ENCODE measurements at places on chromosomes 13 and 19.
A peak's percentile ranks its signal among the peaks of the same experiment; 100 is the strongest.

DNA sequence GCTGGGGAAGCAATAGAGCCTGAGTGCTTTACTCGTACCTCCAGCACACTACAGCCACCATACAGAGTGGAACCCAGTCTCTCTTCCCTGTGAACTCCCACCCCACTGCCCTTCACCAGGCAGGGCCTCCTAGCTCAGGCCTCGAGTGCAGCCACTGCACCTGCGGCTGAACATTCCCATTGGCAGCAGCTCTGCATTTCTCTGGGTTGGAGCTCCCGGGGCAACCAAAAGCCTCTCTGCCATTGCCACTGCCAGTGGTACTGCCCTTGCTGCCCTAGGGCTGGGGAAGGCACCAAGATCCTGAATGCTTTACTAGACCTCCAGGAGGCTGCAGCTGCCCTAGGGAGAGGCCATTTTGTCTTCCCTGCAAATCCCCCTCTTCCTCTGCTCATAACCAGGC, 266.8 kb downstream of the TDRD3 start:
- no peak overlapping the region for H3K27ac ChIP-seq

DNA sequence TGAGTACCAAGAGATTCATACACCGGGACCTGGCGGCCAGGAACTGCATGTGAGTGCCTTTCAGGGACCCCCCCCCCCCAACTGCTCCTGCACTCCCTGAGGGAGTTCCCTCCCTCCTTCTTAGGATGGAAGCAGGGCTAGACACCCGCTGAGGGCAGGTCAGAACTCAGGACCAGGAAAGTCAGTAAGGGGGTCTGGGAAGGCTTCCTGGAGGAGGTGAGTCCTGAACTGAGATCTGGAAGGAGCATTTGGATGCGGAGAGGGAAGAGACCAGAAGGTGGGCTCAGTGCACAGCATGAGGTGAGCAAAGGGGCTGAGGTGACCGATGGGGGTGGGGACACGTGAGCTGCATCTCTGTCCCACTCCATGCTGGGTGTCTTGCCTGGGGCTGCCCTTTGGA, 10.5 kb upstream of the HNRNPUL1 start:
- no peak overlapping the region for H3K27ac ChIP-seq
- H3K36me3 ChIP-seq, result no peaks in the 10 kb centered on the region
- no peak for DNase-seq

DNA sequence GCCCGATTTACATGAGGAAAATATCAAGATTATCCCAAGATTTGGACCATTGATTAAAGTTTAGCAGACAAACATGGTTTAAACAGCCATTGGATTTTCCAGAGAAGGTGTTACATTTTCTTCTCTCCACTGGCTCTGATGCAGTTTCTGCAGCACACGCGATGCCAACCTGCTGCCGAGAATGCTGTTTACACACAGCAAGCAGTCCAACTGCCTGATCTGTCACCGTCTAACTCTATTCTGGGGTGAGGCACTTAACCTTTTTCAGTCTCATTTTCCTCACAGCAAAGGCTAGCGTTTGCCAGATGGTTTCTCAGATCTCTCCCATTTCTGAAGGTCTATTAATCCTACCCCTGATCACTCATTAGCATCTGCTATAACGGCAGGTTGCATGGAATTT, 763.5 kb upstream of the GPC6 start:
- H3K4me3 ChIP-seq, result no peak overlapping the region
- DNase-seq, result no peak
- H3K4me1 ChIP-seq, result no peaks in the 10 kb centered on the region
- H3K27me3 ChIP-seq, result no peaks in the 10 kb centered on the region
- H3K27ac ChIP-seq, result no peak overlapping the region

GRCh38 chr13:33727297-33728083, 90.5 kb upstream of the RFC3 start:
- peaks cover 19% of the 10 kb centered on the region for H3K27me3 ChIP-seq
- no peak overlapping the region for H3K27ac ChIP-seq
- DNase-seq, result no peak
- H3K4me3 ChIP-seq, result no peak overlapping the region

DNA sequence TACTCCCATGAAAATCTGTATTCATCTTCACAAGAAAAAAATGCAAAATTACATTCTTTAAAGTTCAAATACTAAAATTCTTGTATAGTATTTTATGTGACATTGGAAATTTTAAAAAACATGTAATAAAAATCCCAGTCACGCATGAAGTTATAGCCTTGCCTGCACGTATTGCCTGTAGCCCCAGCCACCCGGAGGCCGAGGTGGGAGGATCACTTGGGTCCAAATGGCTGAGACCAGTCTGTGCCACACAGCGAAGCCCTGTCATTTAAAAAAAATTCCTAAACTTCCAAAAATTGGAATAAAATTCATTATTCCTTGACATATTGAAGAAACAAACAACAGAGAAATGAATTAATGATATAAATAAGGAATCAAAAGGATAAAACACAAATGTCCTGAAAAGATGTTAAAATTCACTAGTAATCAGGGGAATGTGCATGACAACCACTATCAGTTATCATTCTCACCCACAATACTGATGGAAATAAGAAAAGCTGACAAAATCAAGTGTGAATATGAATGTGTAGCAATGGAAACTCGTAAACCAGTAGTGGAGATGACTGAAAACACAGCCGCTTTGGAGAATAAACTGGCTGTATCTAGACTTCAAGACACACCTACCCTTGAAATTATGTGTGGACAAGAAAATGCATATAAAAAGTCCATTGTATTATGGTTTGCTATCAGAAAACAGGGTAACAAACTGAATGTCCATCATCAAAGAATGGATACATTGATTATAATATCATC, 7.5 kb downstream of the CARD8 start:
- no peak for DNase-seq
- H3K4me1 ChIP-seq, result peaks cover 27% of the 10 kb centered on the region
- peak overlapping the region; percentile 80 for H3K27ac ChIP-seq
- H3K27me3 ChIP-seq, result no peaks in the 10 kb centered on the region
- H3K4me3 ChIP-seq, result peak overlapping the region; percentile 85
- H3K36me3 ChIP-seq, result peaks cover 6% of the 10 kb centered on the region

DNA sequence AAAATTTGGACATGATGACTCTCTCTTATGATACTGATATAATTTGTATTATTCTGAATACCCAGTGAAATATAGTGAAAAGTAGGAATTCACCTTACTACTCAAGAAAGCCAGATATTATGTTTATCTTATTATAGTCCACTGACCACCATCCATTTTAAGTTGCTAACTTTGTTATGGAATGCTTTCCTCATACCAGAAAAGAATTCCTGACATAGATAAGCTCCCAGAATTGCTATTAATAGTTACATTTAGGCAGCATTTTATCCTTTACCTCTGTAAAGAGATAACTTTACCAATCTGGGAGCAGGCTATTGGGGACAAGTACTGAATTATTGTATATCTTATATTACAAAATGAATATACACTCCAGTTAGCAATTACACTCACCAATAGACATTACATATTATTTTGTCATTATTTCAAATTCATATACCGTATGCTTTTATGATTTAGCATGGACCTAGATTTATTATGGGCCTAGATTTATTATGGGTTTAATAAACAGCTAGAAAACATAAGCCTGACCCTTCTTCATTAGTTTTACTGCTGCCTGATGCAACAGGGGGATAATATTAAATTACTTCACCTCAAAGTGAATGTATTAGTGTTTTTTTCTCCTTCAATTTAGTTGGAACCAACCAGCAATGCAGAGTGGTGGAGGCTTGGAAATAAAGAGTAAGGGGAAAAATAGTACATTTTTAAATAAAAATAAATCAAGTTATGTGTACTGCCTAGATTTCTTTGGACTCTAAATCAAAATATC, 1886.1 kb downstream of the PCDH9 start:
- no peak overlapping the region for H3K27ac ChIP-seq
- H3K36me3 ChIP-seq, result no peaks in the 10 kb centered on the region
- H3K27me3 ChIP-seq, result no peaks in the 10 kb centered on the region
- no peaks in the 10 kb centered on the region for H3K4me1 ChIP-seq
- no peak overlapping the region for H3K4me3 ChIP-seq

DNA sequence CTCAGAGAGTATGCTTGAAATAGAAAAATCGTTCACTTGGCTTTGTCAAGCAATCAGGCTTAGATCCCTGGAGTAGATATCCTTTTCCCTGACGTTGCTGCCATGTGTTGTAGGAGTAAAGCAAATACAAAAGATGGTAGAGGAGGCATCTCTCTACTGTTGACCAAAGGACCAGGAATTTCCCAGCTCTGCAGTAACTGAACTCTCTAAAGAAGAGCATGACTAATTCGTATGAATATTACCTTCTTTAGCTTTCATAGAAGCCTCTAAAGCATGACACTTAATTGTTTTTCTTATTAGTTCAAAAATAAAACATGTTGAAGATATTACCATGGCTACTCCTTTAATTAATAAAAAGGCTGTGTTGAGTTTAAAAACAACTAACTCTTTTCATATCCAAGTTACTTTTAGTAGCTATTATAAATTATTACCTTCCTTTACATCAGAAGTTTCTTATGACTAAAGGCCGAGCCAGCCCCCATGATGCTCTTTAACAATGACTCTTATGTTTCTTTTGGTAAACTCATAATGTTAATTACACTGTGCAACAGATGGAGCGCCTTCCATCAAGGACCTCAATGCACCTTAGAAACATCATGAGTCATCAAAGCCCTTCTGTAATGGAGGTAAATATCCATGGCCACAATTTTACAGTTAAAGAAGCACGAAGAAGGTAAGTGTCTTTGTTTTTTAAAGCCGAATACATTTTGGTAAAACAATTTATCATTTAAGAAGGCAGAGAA, 352.4 kb downstream of the KLF5 start:
- no peak overlapping the region for H3K4me3 ChIP-seq
- no peaks in the 10 kb centered on the region for H3K27me3 ChIP-seq
- DNase-seq, result no peak

GRCh38 chr13:23430664-23431063, 2.8 kb downstream of the SACS start:
- no peak for DNase-seq
- no peak overlapping the region for H3K27ac ChIP-seq
- peaks cover 6% of the 10 kb centered on the region for H3K4me1 ChIP-seq
- H3K4me3 ChIP-seq, result no peak overlapping the region
- no peaks in the 10 kb centered on the region for H3K27me3 ChIP-seq
- no peaks in the 10 kb centered on the region for H3K36me3 ChIP-seq

GRCh38 chr19:17184371-17184841, 30.8 kb upstream of the USE1 start:
- H3K27me3 ChIP-seq, result no peaks in the 10 kb centered on the region
- H3K4me3 ChIP-seq, result peak overlapping the region; percentile 53
- DNase-seq, result peak; percentile 64
- peak overlapping the region; percentile 52 for H3K27ac ChIP-seq
- H3K36me3 ChIP-seq, result peaks cover 48% of the 10 kb centered on the region

GRCh38 chr13:30107521-30108136, 199.7 kb downstream of the KATNAL1 start:
- H3K27ac ChIP-seq, result no peak overlapping the region
- H3K4me3 ChIP-seq, result no peak overlapping the region
- no peaks in the 10 kb centered on the region for H3K36me3 ChIP-seq
- no peaks in the 10 kb centered on the region for H3K27me3 ChIP-seq

Data from B cell (primary cell).